ENCODE measurements at places on chromosomes 3 and 15. TPM values are rescaled to one million over a fixed set of nuclear protein-coding genes. Genes with fewer than 3 reads are reported as not detected.

GRCh38 chr3:184417619-184418327 is 37.9 kb downstream of the CHRD start:
- peak; percentile 7 for DNase-seq

DNA sequence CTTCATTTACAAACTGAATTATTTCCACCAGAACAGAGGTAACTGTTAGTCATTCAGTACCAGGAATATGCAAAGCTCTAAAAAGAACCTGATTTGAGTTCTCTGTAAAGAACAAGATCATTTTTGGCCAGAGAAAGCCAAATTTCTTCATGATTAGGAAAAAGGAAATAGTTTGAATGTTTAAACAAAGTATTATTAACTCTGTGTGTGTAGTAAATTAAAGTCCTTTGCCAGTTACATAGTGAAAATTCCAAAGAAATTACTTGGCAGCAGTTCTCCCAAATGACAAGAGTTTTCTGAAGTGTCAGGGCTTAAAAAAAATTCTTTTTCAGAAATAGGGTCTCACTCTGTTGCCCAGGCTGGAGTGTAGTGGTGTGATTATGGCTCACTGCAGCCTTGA is 24.5 kb downstream of the QTRT2 start:
- DNase-seq = no peak

GRCh38 chr3:156705761-156706616 is 31.6 kb downstream of the TIPARP start:
- no peak for DNase-seq

DNA sequence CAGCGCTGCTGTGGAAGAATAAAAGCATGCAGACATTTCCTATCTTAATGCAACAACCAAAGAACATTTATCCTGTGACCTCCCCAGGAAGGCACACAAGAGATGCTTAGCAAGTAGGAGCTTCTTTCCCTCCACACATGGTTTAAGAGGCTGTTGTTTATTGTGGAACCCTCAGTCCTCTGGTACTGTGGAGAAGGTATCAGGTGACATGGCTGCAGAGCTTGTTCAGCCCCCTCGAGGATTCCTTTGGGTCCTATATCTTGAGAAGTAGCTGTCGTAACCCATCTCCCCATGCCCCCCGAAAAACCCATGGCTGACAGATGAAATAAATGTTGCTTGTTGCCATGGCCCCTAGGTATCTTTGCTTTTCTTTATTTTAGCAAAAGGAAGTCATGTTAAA is 20.3 kb upstream of the ETV5 start:
- DNase-seq = no peak

- no peak for DNase-seq
Observed at GRCh38 chr3:134993011-134993410, 198.0 kb downstream of the EPHB1 start.

GRCh38 chr15:56295433-56295832 is 51.8 kb upstream of the RFX7 start:
- no peak for DNase-seq

- DNase-seq = no peak
Observed at GRCh38 chr3:133970916-133971315, 58.8 kb downstream of the SLCO2A1 start.

GRCh38 chr15:31027910-31028578 is 36.6 kb upstream of the MTMR10 start:
- DNase-seq = no peak

- no peak for DNase-seq
Observed at GRCh38 chr3:122324871-122325323, at the start of gene CSTA. CSTA (plus strand) TSS chr3:122325248; CDS start chr3:122325293, 45 bp downstream.

- no peak for DNase-seq
Observed at GRCh38 chr3:60363817-60364216, 887.4 kb downstream of the FHIT start.

Gene SLC51A
- 10.3 TPM for polyA plus RNA-seq

GRCh38 chr3:112005091-112005672 is 6.5 kb downstream of the TAGLN3 start:
- no peak for DNase-seq

- no peak for DNase-seq
Observed at GRCh38 chr15:81388436-81388770, 14.4 kb upstream of the TMC3 start.

Gene PTPRG
- 93.7 TPM for polyA plus RNA-seq

DNA sequence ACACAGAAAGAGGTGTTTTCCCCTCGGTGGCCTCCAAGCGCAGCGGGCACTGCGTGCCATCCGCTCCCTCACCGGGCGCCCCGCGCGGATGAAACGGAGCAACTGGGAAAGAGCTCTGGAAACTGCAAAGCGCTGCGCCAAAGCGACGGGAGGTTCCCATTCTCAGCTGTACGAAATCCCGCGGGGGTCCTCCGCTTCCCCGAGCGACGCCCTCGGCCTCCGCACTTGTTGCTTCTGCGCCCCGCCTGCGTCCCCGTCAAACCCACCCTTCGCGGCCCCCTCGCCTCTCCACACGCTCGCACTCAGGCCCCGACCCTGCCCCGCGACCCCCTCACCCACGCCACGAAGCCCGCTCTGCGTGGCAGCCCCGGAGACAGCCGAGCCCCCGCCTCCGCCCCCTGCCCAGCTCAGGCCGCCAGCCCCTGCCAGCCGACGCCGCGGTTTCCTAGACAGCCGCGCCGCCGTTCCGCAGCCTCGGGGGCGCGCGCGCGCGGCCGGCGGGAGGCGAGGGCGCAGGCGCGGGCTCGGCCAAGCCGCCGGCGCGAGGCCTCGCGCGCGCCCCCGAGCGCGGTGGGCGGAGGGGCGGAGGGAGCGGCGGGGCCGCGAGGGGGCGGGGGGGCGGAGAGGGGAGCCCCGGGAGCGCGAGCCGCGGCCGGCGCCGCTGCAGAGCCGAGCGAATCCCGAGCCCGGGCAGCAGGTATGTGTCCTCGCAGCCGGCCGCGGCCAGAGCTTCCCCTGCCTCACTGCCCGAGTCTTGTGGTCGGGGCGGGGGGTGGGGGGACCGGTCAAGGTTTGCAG is at the start of gene TMEM266:
Gene TMEM266 (plus strand): TSS at position 666 of the 798 bp plus-strand sequence. CDS start 74,279 bp downstream, outside the sequence.
- DNase-seq = no peak

- DNase-seq = no peak
Observed at GRCh38 chr3:194661946-194662345, 10.0 kb downstream of the LSG1 start.

- DNase-seq = no peak
Observed at GRCh38 chr3:160830796-160831195, 74.8 kb downstream of the PPM1L start.

DNA sequence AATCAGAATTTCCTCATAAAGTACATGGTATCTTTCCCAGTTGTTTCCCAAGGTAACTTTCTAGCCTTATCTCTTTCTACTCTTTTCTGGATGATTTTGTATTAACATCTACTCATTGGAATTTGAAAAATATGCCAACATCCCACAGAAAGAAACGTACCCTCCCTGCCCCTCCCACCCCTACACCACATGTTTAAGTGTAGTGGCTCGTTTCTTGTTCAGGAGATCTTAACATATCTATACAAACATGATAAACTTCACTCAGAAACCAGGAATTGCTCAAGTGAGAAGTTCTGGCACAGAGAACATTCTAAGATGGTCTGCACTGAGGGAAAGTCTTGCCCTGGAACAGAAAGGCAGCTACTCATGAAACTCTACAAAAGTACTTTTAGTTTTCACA is 404.7 kb downstream of the SOX2 start:
- DNase-seq = no peak

DNA sequence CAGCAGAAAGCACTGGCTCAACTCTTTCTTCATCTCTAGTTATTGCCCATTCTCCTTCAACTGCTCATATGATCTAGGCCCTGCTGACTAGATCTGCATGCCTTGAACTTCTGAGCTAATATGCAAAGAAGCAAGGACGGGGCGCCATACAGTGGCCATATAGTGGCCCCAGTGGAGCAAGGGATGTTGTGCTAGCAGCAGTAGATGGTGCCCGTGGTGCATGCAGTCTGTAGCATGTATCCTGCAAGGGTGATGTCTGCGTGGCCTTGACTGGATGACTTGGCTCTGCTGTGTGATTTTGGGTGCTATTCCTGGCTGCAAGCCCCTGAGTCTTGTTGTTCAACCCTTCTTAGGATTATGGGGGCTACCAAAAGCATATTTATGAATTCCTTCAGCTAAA is 12.2 kb upstream of the NMD3 start:
- no peak for DNase-seq

Gene AVEN
- polyA plus RNA-seq = 12.1 TPM

GRCh38 chr3:25090698-25091453 is 337.2 kb upstream of the RARB start:
- DNase-seq = no peak

GRCh38 chr3:133040696-133041523 is 2.7 kb downstream of the TMEM108 start:
- DNase-seq = peak; percentile 61

Gene STRC
- 0.28 TPM for polyA plus RNA-seq

- DNase-seq = no peak
Observed at GRCh38 chr3:197547306-197548011, 8.3 kb downstream of the BDH1 start.

DNA sequence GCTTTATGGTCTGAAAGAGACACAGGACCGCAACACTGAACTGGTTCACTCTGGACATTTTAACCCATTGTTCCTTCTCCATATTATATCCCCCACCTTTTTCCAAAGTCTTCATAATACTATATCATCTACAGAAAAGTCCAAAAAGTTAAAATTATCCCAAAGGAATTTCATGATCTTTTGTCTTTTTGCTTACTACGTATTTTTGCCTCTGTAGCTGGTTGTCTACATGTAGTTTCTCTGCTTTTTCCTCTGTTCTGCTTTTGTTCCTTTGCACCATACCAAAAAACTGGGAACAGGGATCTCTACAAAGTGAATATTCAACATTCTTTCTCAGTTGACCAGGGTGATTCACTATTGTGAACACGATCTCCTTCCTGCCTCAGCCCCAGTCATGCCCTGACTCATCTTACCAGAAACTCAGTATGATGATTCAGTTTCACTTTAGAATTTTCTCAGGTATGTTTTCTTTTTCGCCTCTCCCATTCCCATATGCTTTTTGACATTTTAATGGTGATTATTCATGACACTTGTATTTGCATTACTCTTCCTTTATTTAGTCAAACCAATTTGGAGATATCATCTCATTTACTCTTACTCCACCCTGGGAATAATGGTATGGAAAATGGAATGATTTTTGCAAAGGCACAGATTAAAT is 14.5 kb downstream of the EMC4 start:
- no peak for DNase-seq

DNA sequence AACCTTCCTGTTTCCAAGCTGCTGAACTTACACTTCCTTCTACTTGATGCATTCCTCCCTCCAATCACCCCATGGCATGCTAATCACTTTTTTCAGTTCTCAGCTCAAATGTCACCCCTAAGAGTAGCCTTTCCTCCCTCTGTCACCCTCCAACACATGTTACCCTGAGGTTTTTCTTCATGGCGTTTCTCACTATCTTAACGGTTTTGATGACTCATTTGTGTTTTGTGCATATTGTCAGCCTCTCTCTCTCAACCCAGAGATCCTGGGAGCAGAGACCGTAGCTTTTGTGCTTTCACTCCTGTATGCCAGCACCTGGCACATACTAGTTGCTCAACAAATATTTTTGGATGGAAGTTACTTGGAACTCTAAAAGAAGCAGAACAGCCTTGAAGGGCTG is 24.5 kb downstream of the LRRC3B start:
- no peak for DNase-seq

Gene C3orf49
- polyA plus RNA-seq = 0.40 TPM

- no peak for DNase-seq
Observed at GRCh38 chr15:20355256-20355868, 186.2 kb downstream of the GOLGA6L6 start.

Gene CYP8B1
- polyA plus RNA-seq = 0.67 TPM

GRCh38 chr3:71581457-71582035 is 2.0 kb downstream of the FOXP1 start:
- no peak for DNase-seq

GRCh38 chr3:135860761-135861160 is 104.8 kb upstream of the PPP2R3A start:
- DNase-seq = no peak

DNA sequence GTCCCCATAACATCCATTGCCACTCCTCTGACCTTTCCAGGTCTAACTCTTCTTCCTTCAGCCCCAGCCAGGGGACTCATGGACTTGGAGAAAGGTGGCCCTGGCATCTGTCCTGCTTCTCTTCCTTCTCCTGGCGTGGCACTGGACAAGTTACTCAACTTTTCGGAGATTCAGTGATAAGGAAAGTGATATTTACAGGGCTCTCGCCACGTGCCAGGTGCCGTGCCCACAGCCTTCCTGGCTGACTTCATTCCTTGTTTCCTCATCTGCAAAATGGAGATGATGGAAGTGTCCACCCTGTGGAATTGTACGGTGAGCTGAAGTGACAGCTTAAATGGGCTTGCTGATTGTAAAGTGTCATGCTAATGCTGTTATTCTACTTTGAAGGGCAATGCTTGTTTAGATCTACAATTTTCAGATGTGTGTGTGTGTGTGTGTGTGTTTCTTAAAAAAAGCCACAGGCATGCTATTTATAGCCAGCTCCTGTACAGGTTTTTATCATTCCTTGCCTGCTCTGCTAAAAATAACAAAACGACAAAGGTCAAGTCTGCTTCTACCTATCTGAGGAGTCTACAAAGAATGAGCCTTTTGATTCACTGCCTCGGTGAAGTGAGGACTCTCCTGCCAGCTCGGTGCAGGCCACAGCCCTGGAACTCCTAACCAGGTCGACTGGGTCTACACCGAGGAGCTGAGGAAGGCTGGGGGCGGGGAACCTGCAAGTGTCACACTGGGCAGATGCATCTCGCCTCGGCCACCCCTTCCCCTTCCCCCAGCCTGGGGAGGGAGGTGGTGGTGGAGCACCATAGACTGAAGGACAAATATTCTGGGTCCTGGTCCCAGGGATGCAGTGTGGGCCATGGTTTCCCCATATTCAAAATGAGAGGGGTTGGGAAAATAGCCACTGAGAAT is 11.4 kb upstream of the ATP2B2 start:
- no peak for DNase-seq

DNA sequence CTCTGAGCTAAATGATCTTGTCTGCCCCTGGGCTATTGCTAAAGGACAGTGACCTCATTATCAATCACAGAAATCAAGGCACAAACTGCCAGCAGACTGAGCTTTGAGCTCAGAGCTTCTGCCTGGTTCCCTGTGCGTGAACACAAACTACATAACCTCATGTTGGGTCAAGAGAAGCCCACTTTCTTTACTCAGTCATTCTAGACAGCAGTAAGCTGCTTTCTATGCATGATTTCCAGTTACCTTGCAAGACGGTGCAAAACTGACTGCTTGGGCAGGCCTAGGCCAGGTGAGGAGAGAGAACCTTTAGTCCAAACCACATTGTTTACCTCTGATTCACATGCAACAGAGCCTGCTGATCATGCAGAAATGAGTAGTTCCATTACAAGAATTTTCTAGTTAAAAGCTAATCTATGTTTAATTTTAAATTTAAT is 75.1 kb downstream of the ARRDC4 start:
- no peak for DNase-seq

- DNase-seq = no peak
Observed at GRCh38 chr3:27570421-27571106, 86.4 kb upstream of the SLC4A7 start.
